Right lung (tissue), 10 donors: ENCODE measurements at places on chromosomes 5 and 9.

GRCh38 chr9:126612326-126612812 lies 1.4 kb upstream of the LMX1B start:
- DNase-seq: no peak

GRCh38 chr5:41788941-41789368 lies 81.3 kb downstream of the OXCT1 start:
- DNase-seq: peak; percentile 61

GRCh38 chr9:93205045-93205768 lies 21.3 kb downstream of the WNK2 start:
- peak; percentile 64 for DNase-seq

- no peak for DNase-seq
Observed at GRCh38 chr5:61576556-61576955, 244.5 kb downstream of the ZSWIM6 start.

DNA sequence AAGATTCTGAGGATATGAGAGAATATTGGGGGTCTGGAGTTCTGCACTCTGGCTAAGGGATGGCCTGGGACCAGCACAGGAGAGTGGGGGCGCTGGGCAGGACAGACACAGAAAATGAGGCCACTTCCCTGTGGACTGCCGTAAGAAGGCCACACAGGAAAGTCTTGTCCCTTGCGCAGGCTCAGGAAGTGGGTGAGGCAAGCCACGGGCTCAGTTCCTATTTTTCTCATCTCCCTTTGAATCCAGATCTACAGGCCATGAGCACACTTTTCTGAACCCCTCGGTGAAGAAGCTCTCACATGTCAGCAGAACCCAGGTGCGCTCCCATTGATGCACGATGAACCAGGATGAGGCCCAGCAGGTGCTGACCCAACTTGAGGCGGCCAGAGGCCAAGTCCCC lies 207.4 kb downstream of the AGTPBP1 start:
- DNase-seq: no peak

DNA sequence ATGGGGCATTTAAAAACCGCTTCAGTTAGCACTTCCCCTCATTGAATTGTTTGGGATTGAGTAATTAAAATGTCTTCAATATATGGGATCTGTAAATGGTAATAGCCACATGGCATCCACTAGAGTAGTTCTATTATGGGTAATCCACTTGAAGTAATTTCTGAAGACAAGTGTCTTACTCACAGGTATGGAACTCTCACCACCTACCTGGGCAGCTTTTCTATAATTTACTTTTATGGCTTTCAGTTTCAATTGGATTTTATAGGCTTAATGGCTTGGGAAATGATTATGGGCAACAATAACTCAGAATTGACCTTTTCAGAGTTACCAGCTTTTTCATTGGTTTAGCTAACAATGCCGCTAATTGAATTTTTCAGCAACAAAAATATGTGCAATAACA lies 597.9 kb downstream of the PTPRD start:
- DNase-seq: no peak

DNA sequence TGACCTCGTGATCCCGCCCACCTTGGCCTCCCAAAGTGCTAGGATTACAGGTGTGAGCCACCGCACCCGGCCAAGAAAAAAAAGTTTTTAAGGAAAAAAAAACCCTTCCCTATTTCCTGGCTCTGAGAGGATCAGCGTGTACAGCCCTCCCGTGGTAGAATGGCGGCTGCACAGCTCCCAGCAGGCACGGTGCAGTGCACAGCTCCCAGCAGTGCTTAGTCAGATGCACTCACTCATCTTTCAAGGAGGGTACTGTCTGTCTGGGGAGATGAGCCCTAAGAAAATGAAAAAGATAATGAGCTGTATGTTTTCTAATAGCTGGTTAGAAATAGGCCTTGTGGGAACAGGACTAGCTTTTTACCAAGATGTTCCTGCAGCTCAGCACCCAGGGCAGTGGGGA lies 36.7 kb upstream of the SLC2A8 start:
- DNase-seq: no peak

GRCh38 chr9:78235256-78235761 lies 566 bp upstream of the CEP78 start:
- no peak for DNase-seq

DNA sequence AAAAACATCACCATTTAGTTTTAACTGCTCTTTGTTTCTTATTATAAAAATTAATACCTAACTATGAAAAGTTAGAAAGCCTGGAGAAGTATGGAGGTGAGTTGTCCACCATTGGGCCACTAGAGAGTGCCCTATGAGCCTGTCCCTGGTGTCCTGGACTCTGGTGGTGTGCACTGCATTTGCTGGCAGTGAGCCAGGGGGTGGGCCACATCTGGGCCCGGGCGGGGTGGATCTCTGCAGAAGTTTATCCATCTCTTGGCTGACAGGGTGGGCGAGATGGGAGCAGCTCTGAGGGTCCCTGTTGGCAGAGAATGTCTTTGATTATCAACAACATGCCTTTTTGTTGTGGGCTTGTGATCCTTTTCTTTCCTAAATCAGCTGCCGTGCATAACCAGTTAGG lies 8.2 kb downstream of the TENT4A start:
- DNase-seq: no peak

DNA sequence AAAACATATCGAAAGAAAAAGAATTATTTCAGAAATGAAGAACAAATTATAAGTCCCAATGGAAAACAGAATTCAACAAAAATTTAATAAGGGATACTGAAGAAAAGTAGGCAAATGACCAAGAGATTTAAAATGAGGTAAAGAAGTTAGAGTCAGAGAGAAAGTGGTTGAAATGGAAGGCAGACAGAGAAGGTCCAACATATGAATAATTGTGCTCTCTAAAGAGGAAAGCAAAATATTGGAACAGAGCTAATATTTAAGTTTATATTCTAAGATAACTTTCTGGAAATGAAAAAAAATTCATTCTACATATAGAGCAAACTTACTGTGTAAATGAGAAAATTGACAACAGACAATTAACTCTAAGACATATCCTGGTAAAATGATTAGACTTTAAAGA lies 94.1 kb downstream of the PTCH1 start:
- DNase-seq: no peak

- DNase-seq: no peak
Observed at GRCh38 chr9:31445357-31445756, 939.1 kb upstream of the ACO1 start.

DNA sequence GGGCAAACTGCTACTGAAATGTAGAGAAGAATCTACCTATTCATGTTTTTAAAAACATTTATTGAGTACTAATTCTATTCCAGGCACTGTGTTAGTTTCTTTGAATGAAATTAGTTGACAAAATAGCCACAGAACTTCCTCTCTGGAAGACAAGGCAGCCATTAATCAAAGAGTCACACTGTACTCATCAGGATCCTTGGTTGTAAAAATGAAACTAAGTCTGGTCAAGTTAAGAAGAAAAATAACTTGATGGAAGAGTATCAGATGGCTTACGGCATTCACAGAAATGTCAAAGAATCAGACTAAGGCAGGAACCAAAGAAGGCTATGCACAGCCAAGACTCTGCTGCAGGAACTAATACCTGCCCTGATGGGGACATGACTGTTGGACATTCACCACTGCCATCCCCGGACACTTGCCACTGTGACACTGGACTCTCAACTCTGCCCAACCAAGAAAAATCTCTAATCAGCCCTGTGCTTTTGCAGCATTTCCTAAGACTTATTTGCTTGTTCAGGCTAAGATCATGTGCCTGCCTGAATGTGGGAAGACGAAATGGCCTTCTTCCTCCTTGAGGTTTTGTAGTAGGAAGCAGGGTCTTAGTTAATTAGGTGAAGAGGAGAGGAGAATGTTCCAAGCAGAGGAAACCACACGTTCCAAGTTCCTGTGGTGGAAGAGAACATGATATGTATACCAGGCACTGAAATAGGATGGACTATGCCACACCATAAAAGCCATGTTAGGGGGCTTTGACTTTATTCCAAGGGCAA lies 23.3 kb upstream of the NDUFB6 start:
- no peak for DNase-seq

GRCh38 chr9:132989014-132989310 lies 10.5 kb downstream of the GFI1B start:
- DNase-seq: no peak

- no peak for DNase-seq
Observed at GRCh38 chr9:131500939-131501541, 1.7 kb upstream of the POMT1 start.

DNA sequence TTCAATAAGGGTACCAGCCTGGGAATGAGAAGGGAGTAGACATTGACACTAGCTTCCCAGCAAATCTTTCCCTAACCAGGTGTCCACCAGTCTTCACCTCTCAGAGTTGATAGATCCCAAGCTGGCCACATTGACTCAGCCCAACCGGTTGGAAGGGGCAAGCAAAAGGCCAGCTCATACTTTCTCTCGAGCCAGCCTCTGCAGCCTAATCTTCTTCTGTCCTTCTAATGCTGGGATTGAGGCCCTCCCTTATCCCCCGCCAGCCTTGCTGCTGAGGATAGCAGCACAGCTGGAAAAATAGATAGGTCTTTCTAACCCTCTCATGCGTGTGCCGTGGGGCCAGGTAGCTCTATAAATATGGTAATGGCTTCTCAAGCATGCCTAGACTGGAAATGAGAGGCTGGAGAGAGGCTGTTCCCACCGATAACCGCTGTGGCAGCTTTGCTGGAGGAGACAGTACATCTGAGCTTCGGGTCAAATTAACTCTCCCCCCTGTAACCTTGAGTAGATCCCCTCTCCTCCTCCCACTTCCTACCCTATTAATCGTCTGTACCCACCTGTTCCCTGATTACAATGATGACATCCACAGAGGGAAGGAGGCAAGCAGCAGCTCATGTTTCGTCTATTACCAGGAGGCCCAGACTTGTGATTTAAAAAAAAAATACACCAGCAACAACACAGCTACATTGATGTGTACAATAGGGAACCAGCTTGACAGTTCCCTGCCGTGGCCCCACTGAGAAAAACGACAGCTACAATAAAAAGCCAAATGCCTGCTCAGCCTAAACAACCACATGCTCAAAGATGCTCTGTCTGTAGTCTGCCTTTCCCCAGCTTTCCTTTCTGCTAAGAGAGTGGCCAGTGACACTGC lies 219.9 kb upstream of the BRINP1 start:
- no peak for DNase-seq

GRCh38 chr5:52693280-52693679 lies 94.4 kb upstream of the ITGA1 start:
- DNase-seq: no peak

- DNase-seq: no peak
Observed at GRCh38 chr9:130336027-130336610, 70.6 kb downstream of the HMCN2 start.

- no peak for DNase-seq
Observed at GRCh38 chr5:155087036-155087435, 73.5 kb downstream of the KIF4B start.
